ENCODE measurements at places on chromosomes 2 and 18.

GRCh38 chr2:181294979-181295378 is 162.2 kb upstream of the ITGA4 start:
- no peak for DNase-seq

- no peak for DNase-seq
These were observed 79.4 kb downstream of the EPAS1 start for GRCh38 chr2:46376586-46376985.

DNA sequence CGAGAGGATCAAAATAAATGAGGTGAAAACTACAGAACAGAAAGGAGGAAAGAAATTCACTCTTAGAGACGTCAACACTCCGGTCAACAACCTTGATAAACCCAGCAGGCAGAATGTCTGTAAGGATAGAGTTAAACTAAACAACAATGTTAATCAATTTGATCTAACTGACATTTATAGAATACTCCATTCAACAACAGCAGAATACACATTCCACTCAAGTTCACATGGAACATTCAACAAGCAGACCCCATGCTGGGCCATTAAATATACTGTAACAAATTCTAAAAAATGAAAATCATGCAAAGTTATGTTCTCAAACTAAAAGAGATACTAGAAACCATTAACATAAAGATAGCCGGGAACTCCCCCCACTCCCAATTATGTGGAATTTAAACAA is 41.8 kb downstream of the FAM210A start:
- DNase-seq: no peak

DNA sequence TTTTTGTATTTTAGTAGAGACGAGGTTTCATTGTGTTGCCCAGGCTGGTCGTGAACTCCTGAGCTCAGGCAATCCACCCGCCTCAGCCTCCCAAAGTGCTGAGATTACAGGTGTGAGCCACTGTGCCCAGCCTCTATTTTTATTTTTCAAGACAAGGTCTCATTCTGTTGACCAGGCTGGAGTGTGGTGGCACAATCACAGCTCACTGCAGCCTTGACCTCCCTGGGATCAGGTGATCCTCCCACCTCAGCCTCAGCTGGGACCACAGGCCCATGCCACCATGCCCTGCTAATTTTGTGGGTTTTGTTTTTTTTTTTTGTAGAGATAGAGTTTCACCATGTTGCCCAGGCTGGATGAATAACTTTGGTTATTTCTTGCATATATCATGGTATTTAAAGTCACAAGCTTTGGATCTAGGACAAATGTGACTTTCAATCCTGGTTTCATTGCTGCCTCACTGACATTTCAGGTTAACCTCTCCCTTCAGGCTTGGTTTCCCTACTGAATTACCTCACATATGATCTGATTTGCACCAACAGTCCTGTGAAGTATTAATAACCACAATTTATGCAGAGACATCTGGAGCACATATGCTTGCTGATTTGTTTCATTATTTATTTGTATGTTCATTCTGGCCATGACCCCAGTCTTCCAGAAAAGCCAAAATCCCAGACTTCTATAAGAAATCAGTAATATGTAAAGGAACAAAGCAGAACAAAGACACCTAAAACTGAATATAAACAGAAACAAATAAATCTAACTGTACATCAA is 17.5 kb upstream of the RAB31 start:
- DNase-seq: peak; percentile 29

DNA sequence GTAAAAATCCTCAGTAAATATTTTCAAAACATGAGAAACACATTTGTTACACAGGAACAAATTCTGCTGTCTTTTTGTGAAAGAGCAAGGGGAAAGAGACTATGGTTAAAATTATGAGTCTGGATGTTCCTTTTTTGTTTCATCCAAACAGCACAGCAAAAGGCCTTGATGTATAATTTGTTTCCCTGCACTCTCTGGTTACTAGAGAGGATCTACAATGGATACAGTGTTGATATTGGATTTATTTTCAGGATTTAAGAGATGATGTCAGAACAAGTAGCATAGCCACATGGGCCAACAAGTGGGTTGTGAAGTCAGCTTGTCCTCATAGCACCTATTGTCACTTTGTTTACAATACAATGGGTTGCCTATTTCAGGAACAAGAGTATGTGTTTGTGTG is 11.3 kb upstream of the ERBB4 start:
- DNase-seq: no peak

- peak; percentile 3 for DNase-seq
These were observed 131.4 kb upstream of the MAPRE2 start for GRCh38 chr18:34909637-34910364.
